ENCODE measurements at places on chromosomes 5 and 9. TPM values are rescaled to one million over a fixed set of nuclear protein-coding genes. Genes with fewer than 3 reads are reported as not detected.

FOXD4L5 gene
- total RNA-seq = 0.24 TPM

JAKMIP2 gene
- total RNA-seq = 0.73 TPM

SPINK13 gene
- total RNA-seq = not detected

LCN15 gene
- not detected for total RNA-seq

DMRTA1 gene
- total RNA-seq = 1.9 TPM

NTNG2 gene
- 1.5 TPM for total RNA-seq

BARX1 gene
- not detected for total RNA-seq

EEIG1 gene
- total RNA-seq = 67.3 TPM

EDIL3 gene
- total RNA-seq = 20.6 TPM

ZDHHC12 gene
- total RNA-seq = 42.2 TPM

FTMT gene
- not detected for total RNA-seq

All from left lung (tissue), 14 donors.